Activated CD4-positive, CD25-positive, alpha-beta regulatory T cell treated with anti-CD3 and anti-CD28 coated beads, Interleukin-2, amount 50 U/mL, for 72 hours (primary cell): ENCODE measurements at places on chromosomes 7 and 10.

DNA sequence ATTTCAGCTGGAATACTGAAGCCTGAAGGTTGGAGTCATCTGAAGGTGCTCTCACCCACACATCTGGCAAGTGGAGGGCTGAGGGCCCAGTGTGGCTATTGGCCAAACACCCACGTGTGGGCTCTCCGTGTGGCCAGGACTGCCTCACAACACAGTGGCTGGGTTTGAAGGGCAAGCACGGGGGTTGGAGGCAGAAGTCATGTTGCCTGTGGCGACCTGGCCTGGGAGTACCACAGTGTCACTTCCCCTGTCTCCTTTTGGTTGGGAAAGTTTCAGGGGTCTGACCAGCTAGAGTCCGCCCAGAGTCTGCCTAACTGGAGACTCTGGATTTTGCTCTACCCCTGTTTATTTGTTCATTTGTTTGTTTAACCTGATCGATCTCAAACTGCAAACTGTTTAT lies 169.5 kb downstream of the DNAJB6 start:
- DNase-seq, result peak; percentile 21

DNA sequence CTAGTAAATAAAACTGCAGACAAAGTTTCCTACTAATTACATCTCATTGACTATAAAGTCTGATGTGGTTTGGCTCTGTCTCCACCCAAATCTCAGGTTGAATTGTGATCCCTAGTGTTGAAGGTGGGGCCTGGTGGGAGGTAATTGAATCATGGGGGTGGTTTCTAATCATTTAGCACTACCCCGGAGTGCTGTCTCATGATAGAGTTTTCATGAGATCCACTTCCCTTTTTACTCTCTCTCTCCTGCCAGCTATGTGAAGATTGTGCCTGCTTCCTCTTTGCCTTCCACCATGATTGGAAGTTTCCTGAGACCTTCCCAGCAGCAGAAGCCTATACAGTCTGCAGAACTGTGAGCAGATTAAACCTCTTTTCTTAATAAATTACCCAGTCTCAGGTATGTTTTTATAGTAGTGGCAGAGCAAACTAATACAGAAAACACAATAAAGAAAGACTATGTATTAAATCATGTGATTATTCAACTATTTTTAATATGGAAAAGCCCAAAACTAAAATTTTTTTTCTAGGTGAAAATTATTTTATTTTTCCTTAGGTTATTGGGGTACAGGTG lies 232.1 kb downstream of the FZD1 start:
- no peak for DNase-seq

- DNase-seq, result no peak
Measured at GRCh38 chr10:11835704-11836103, 12.5 kb downstream of the PROSER2 start.

DNA sequence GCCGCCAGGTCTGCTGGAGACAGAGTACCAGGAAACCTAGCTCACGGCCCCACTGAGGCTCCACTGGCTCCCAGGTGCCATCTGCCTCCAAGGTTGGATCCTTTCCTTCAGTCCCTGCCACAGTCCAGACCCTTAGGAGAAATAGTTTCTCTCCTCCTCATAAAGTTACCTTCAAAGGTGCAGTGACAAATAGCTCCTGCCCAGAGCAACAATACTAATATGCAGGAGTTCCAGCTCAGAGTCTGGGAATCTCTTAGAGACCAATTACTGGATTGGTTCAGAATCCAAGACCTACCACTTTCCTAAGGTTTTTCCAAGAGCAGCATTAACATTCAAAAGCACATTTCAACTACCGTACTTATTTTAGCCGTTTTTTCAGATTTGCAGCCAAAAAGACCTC lies 41.0 kb upstream of the ADAM12 start:
- no peak for DNase-seq

DNA sequence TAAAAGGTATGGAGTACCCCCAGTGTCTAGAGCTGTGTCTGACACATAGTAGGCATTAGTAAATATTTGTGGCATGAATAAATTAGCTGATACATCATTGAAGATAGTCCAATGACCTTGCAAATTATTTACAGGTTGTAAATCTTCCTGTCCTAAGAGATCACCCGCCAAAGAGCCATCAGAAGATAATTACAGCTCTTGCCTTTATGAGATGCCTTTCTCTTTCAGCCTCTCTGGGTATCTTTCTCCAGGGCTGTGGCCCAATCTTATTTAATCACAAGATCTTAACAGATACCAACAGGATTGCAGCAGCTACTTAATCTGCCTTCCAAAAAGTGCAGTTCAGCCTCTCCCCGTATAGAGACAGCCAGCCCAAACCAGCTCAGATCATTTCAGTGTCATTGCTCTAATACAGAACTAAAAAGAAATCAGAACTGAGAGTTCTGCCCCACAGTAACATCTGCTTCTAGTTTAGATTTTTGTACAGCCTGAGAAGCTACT lies 41.5 kb downstream of the MYOF start:
- no peak for DNase-seq

DNA sequence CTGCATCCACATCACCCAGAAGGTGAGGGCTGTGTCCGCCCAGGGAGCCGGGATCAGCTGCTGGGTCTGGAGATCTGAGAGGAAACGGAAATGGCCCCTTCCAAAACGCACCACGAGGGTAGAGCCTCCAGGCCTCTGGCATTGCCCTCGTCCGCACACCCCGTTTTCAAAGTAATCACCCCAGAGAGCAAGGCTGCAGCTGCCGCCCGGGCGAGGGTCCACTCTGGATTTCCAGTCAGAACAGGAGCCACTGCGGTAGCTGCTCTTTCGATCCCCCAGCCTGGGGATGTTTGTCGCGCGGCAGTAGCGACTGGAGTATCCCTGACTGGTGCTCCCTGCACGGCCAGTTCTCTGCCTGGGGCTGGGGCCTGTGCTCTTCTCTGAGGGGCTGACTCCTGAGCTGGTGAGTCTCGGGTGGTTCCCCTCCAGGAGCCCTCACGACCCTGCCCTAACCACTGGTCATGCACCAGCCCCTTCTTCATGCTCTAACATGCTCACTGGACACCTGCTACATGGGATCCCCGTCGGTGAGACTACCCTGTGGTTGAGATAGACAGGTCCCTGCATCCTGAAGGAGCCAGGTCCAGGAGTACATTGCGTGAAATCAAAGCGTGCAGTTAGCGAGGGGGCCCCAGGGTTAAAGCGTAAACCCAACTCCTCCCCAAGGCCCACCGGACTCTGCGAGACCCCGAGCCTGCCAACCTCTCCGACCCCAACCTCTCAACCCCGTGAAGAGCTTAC lies 99.2 kb downstream of the FOXL3 start:
- DNase-seq, result peak; percentile 20

DNA sequence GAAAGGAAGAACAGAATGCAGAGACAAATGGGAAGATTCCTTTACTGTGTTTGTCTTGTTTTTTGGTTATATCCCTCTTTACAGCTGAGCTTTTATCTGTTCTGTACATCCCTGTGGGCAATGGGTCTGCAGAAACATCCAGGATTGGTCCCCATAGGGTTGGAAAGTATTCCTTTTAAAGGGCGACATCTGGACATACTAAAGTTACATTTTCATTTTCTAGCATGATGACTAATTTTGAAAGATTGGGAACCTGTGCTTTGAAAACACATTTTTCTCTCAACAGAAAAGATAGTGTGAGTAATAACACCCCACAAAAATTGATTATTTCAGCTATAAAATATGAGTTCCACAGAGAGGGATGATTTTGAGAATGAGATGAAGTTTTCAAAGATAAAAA lies 435.8 kb downstream of the GPAM start:
- no peak for DNase-seq

DNA sequence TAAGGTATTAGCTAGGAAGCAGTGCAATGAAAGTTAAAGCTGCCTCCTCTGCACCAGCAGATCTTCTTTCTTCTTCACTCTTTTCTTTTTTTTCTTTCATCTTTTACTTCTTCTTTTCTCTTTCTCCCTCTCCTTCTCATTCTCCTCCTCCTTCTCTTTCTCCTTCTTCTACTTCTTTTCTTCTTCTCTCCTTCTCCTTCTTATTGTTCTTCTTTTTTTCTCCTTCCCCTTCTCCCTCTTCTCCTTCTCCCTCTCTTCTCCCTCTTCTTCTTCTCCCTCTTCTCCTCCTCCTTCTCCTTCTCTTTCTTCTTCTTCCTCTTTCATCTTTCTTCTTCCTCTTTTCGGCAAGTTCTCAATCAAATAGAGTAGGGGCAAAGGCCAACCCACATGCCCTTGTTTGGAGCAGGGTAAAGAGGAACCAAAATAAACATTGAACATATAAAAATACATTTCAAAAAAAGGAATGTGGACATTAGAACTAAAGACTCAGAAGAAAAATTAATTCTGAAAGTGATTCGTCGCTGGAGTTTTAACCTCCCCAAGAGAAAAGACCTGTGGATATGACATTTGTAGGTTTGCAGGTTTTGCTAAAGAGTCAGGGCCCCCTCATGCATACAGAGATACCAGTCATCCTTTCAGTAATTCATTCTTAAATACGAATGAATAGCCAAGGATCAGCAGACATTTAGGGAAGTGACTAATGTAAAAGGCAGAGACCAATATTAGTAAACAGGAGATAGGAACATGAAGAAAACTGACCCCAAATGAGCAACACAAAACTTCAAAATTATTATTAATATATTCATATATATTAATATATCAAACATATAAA lies 93.0 kb upstream of the RSU1 start:
- DNase-seq, result no peak

GRCh38 chr7:120028636-120029035 lies 244.3 kb upstream of the KCND2 start:
- DNase-seq, result no peak

- no peak for DNase-seq
Measured at GRCh38 chr10:58023341-58024073, 244.2 kb downstream of the IPMK start.

DNA sequence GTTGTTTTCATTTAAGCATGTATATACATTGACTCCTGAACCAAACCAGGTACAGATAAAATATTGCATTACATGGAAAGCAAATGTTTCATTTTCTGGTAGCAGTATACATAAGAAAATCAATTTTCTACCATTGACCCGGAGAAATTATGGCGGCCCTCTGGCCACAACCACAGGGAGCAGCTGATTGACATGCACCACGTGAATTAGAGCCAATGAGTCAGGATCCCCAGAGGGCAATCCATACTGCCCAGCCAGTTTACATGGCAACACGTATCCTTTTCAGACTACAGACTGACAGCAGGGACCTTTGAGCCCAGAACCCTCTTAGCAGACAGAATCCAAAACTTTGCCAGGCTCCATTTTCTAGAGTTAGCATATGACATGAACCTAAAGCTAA lies 272.2 kb upstream of the NEBL start:
- no peak for DNase-seq

DNA sequence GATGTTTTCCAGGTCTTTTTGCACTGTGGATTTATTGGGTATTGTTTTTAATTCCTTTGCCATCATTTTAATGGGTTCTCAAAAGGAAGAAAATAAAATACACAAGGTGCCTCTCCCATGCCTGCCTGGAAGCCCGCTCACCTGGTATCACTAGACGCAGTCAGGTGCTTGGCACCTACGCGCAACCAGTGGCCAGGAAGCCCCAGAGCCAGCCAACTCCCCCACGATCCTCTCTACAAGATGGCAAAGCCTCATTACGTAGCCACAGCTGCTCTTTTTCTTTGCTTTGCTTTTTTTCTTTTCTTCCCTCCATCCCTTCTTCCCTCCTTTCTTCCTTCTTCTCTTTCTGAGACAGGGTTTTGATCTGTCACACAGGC lies 34.3 kb downstream of the BAIAP2L1 start:
- DNase-seq, result no peak

GRCh38 chr7:127413962-127414361 lies 21.5 kb upstream of the ZNF800 start:
- no peak for DNase-seq

GRCh38 chr7:22364900-22365299 lies 7.9 kb upstream of the RAPGEF5 start:
- DNase-seq, result no peak

DNA sequence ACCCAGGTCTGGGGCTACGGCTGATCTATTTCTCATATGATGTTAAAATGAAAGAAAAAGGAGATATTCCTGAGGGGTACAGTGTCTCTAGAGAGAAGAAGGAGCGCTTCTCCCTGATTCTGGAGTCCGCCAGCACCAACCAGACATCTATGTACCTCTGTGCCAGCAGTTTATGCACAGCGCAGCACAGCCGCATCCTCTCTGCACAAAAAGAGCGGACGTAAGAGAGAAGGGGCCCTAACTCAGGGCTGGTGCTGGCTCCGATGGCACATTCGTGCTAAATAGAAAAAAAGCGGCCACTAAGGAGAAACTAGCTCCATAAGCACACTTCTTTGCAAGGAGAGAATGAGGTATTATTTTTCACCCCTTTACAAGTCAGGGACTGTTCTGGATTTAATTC lies 28.3 kb upstream of the PRSS1 start:
- no peak for DNase-seq

- DNase-seq, result no peak
Measured at GRCh38 chr7:42926204-42926603, 5.8 kb downstream of the PSMA2 start.

- DNase-seq, result no peak
Measured at GRCh38 chr7:128792471-128793180, 858 bp downstream of the CCDC136 start.

DNA sequence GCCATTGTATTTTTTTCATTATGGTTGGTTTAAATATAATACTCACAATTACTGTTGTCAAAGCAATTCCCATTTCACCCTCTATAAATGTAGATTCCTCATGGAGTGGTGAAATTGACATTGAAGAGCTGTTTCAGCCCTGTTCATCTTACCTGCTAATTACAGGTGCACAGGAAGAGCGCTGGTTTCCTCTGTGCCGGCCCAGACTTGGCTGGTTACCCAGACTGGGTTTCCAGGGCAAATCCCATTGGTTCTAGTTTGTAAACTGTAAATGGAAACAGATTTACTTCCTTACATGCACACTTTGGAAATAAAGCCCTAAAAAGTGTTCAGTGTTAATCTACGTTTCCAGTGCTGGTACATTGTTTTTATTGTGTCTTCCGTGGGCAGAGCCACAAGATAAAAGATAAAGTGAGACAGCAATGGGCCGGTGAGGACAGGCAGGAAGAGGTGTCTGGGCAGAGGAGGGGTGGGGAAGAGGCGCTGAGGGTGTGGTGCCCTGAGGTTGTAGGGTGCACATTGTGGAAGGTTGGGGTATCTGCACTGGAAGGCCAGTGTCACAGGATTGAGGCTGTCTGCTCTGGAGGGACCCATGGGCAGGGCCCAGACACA lies 71.6 kb upstream of the ZPBP start:
- DNase-seq, result no peak

- DNase-seq, result no peak
Measured at GRCh38 chr10:121450247-121450646, 148.0 kb downstream of the FGFR2 start.
